ENCODE measurements at places on chromosomes 11 and 22. TPM values are rescaled to one million over a fixed set of nuclear protein-coding genes. Genes with fewer than 3 reads are reported as not detected.
A peak's percentile ranks its signal among the peaks of the same experiment; 100 is the strongest.

DNA sequence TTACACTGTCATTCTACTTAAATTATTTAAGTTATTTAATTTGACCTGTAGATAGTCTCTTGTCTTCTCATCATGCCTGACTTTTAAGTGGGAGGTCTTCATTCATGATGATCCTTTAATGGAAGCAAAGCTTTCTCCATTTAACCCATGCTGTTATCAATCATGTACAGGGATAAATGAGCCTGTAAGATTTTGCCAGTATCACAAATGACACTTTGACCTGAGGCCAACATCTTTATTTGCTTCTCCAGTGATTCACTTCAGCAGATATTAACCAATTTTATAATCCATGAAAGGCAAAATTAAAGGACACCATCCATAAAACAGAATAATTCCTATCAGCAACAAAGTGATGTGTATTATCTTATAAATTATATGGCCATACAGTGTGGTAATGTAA lies 7.7 kb downstream of the CCDC73 start:
- no peaks in the 10 kb centered on the region for H3K4me1 ChIP-seq
- no peaks in the 10 kb centered on the region for H3K36me3 ChIP-seq
- no peak overlapping the region for H3K4me3 ChIP-seq
- DNase-seq = no peak

DNA sequence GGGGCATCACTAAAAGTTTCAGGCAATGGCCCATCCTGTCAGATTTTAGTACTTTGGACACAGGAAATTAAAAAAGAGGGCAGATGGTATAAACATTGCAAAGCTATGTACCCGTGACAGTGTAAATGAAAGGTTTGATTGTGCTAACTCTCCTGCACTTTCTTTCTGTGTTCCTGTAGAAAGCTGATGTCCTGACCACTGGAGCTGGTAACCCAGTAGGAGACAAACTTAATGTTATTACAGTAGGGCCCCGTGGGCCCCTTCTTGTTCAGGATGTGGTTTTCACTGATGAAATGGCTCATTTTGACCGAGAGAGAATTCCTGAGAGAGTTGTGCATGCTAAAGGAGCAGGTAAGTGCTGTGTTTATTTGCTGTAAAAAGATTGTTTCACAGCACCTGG lies 10.3 kb downstream of the CAT start:
- H3K4me1 ChIP-seq = peaks cover 9% of the 10 kb centered on the region
- no peak overlapping the region for H3K4me3 ChIP-seq
- H3K36me3 ChIP-seq = peaks cover 23% of the 10 kb centered on the region
- H3K27ac ChIP-seq = no peak overlapping the region

Gene CSNK2A3
- total RNA-seq = 2.6 TPM

DNA sequence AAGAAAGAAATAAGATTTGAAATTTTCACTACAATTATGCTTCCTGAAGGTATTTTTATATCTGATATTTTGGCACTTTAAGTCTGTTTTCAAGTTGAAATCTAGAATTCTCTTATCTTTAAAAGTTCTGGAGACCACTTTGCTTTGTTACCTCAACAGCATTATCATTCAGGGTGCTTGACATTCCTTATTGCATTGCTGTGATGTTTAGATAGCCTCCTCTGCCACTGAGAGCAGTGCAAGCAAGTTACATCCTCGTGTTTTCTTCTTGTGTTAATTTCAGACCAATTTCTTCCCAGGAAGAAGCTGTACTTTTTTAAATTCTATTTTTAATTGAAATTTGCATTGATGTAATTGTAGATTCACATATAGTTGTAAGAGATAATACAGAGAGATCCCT lies 333.9 kb upstream of the KIRREL3 start:
- no peaks in the 10 kb centered on the region for H3K4me1 ChIP-seq
- no peak overlapping the region for H3K27ac ChIP-seq
- no peaks in the 10 kb centered on the region for H3K36me3 ChIP-seq
- H3K27me3 ChIP-seq = no peaks in the 10 kb centered on the region

DNA sequence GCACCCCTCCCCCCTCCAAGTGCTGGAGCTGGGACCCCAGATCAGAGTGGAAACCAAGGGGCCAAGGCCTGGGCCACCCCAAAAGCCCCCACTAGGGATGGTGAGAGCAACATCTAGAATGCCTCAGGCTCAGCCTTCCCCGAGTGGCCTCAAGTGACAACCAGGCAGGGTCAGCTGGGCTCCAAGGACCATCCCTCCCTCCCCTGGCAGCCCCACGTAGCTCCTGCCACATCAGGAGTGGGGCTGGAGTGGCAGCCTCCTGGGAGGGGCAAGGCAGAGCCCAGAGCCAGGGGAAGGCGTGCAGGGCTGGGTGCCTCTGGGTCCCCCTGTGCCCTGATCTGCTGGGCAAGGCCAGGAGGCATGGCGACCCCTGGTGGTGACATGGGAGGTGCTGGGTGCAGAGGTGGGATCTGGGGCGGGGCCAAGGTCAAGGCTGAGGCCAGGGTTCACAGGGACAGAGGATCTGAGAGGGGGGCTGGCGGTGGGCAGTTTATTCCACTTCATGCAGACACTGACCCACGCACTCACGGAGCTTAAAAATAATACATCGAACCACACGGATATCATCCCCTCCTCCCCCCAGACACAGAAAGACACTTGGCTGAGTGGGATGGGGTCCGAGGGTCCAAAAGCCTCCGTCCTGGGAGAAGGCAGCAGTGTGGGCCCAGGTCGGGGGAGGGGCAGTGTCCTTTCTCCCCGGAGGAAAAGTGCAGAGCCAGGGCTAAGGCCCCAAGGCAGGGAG lies 15.8 kb upstream of the EHD1 start:
- no peak overlapping the region for H3K4me3 ChIP-seq
- H3K4me1 ChIP-seq = peaks cover 15% of the 10 kb centered on the region
- H3K27me3 ChIP-seq = no peaks in the 10 kb centered on the region
- H3K27ac ChIP-seq = no peak overlapping the region
- DNase-seq = peak; percentile 74

DNA sequence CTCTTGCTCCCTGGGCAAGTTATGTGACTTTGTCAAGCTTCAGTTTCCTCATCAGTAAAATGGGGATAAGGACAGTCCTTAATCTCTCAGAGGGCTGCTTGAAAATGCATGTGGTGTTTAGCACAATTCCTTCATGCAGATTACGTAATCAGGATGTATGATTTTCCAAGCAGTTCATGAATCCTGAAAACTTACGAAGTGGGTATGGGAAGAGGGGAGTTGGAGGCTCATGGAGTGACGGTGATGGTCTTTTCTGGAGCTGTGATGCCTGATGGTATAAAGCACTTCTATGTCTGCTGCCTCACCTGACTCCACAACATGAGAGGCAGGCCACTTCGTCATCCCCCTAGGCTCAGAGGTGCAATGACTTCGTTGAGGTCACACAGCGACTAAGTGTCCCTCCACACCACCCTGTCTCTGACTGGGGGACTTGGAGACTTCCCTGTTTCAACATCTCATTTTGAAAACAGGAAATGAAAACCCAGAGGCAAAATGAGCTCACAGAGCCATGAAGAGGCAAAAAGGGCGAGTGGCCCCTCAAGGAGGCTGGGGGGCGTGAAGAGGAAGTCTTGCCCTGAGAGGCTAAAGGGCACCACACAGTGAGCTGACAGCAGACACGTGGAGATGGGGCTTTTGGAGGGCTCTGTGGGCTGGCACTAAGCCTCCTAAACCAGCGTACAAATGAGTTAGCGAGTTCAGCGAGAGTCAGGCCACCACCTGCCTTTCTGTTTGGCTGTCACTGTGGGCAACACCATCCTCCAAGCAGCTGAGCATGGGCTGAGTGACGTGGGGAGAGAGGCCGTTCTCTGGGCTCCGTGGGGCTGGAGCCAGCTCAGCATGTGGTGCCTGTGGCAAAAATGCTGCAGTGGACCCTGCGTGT lies 10.1 kb downstream of the MCM5 start:
- H3K4me3 ChIP-seq = no peak overlapping the region
- H3K27me3 ChIP-seq = no peaks in the 10 kb centered on the region

- H3K27me3 ChIP-seq = no peaks in the 10 kb centered on the region
- no peaks in the 10 kb centered on the region for H3K36me3 ChIP-seq
- no peak for DNase-seq
- H3K4me3 ChIP-seq = no peak overlapping the region
These were observed 11.9 kb downstream of the MRGPRX3 start for GRCh38 chr11:18144243-18144642.

DNA sequence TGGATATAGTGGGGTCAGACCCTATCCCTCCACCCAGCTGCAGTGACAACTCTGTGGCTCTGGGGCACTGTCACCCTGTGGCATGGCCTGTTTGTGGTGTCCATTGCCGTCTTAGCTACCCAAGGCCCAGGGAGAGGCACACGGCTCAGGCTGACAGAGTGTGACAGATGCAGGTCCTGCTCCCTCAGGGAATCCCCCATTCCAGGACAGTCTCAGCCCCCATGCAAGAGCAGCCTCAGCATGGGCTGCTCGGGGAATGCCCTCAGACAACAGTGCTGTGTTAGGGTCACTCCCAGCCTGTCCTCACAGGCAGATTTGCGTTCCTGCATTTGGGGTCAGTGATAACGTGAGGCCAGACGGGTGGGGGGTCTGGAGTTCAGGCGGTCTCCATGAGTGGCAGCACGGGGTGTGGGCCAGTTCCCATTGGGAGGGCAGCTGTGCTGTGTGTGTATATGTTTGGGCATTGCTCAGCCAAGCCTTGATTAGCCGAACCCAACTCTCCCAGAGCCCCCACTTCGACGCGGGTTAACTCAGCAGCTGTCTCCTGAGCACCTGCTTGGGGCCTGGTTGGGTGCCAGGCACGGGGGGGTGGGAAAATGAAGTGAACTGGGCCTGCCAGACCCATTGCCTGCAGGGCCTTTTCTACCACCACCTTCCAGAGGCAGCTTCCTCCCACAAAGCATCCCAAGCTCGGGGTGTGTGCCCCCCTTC lies 5.3 kb upstream of the KCNQ1OT1 start:
- DNase-seq = peak; percentile 91
- H3K27me3 ChIP-seq = no peaks in the 10 kb centered on the region
- no peak overlapping the region for H3K4me3 ChIP-seq
- no peaks in the 10 kb centered on the region for H3K36me3 ChIP-seq
- H3K4me1 ChIP-seq = peaks cover 87% of the 10 kb centered on the region
- peak overlapping the region; percentile 94 for H3K27ac ChIP-seq

DNA sequence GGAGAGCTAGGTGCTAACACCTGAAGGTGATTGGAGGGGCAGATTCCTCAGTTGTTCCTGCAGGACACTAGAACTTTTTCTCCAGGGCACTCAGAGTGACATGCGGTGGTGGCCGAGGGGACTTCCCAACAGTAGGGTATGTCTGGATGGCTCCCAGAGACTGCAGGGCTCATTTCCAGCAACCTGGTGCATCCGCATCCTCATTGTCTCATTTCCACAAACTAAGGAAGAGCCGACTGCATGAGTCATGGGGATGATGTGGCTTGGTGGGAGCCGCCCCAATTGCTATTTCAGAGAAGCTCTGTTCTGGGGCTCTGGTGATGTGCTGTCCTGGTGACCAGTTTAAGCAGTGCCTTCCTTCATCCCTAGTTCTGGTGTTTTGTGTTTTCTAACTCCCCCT lies 2.8 kb upstream of the ROBO4 start:
- H3K4me1 ChIP-seq = peaks cover 57% of the 10 kb centered on the region
- H3K27me3 ChIP-seq = no peaks in the 10 kb centered on the region
- peaks cover under 1% of the 10 kb centered on the region for H3K36me3 ChIP-seq
- H3K4me3 ChIP-seq = no peak overlapping the region

- H3K36me3 ChIP-seq = peaks cover 30% of the 10 kb centered on the region
- no peak overlapping the region for H3K27ac ChIP-seq
- no peak overlapping the region for H3K4me3 ChIP-seq
- peak; percentile 79 for DNase-seq
These were observed 4.5 kb upstream of the NOL12 start for GRCh38 chr22:37681556-37682049.

Gene NF2
- total RNA-seq = 30.1 TPM

DNA sequence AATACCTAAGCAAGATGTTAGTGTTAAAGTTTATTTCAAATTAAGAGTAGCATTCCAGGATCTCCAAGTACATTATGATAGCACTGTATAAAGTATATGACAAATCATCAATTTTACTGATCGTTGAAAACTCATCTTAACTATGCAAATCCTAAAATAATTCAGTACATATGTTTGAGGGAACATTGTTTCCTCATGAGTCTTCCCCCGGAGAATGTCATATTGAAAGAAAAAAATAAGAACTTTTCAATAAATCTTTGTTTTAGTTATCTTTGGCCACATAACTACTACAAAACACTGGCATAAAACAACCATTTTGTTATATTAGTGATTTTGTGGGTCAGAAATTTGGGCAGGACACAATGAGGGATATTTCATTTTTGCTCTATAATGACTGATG lies 135.4 kb downstream of the METTL15 start:
- no peaks in the 10 kb centered on the region for H3K36me3 ChIP-seq
- H3K4me3 ChIP-seq = no peak overlapping the region

Gene CALCB
- total RNA-seq = 0.66 TPM

DNA sequence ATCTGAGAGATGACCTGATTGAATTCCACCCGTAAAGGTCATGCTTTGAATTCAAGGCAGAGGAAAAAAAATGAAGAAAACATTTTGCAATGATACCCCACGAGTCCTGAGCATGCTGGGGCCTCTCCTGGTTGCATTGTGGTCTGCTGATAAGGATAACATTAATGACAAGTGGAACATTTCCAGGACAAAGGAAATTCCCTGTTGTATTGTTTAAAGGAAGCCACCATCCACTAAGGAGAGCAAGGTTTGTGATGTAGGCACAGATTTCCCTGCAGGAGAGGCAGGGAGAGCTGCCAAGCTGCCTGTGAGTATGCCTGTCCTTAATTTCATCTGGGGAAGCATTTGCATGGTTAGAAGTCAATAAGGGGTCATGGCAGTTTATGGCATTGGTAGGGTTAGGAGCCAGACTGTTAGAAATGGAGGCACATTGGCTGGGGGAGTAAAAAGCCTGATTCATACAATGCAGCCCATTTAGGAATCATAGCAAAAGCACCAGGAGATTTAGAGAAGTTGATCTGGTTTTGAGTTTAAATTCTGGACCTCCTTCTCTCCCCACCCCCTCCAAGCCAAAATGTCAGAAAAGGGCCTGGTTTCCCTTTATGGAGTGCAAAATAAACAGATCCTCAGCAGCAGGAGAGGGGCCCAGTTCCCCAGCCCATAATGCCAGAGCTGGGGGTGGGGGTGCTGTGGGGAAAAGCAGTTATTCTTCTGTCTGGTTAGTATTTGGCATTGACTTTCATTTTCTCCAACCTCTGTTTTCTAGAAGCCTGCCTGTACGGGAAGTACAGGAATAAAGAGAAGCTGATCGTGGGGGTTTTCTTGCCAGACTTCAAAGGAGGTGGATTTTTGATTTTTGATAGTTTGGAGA lies 22.1 kb downstream of the FLI1 start:
- H3K36me3 ChIP-seq = no peaks in the 10 kb centered on the region
- DNase-seq = no peak
- H3K27me3 ChIP-seq = peaks cover 2% of the 10 kb centered on the region
- peak overlapping the region; percentile 69 for H3K27ac ChIP-seq
- H3K4me1 ChIP-seq = peaks cover 41% of the 10 kb centered on the region

Gene SAAL1
- total RNA-seq = 10.3 TPM

- no peak overlapping the region for H3K27ac ChIP-seq
- no peaks in the 10 kb centered on the region for H3K4me1 ChIP-seq
- no peak for DNase-seq
These were observed 56.2 kb downstream of the RASSF10 start for GRCh38 chr11:13065200-13065787.

GRCh38 chr22:31210556-31211421 lies 1.3 kb upstream of the LIMK2 start:
- no peak overlapping the region for H3K4me3 ChIP-seq
- H3K27ac ChIP-seq = peak overlapping the region; percentile 57
- peaks cover 6% of the 10 kb centered on the region for H3K36me3 ChIP-seq
- H3K4me1 ChIP-seq = peaks cover 25% of the 10 kb centered on the region
- H3K27me3 ChIP-seq = no peaks in the 10 kb centered on the region

- H3K4me1 ChIP-seq = no peaks in the 10 kb centered on the region
- H3K27me3 ChIP-seq = no peaks in the 10 kb centered on the region
- H3K4me3 ChIP-seq = no peak overlapping the region
- DNase-seq = peak; percentile 81
- H3K36me3 ChIP-seq = no peaks in the 10 kb centered on the region
These were observed 125.4 kb downstream of the CASP12 start for GRCh38 chr11:104772806-104773241.

Gene GAB4
- not detected for total RNA-seq
